ENCODE measurements at places on chromosomes 6 and 20. TPM values are rescaled to one million over a fixed set of nuclear protein-coding genes. Genes with fewer than 3 reads are reported as not detected.

DNA sequence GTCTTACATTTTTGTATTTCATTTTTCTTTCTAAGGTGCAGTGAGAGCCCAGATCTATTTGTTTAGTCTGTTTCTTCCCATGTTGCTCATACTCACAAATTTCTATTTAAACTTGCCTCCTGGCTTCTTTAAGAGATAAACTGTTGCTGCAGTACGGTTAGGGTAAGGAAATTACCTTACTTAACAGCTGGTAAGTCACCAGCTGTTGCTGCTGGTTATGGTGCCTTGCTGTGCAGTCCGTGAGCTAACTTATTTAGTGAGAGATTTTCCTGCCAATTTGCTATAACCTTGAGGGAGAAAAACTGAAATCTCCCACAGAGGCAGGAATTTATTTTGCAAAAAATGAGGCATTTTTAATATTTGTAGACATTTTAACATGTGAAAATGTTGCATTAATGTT, 261.0 kb downstream of the UST start:
- DNase-seq: no peak

DNA sequence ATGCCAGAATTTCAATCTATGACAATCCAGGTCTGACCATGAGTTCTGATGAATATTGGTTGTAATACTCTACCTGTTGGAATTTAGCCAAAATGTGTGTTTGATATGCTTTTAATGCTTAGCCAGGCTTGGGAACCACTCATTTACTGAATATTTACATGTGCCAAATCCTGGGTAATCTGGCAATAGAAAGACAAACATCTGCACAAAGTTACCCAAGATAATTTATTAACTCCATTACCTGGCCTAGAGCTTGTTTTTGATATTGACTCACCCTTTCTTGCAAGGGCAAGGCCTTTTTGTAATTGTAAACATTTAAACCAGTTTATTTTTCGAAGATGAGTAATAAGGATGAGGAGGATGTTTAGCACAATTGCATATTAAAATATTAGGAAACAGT, 13.5 kb upstream of the CD2AP start:
- DNase-seq: no peak

GRCh38 chr6:3888153-3888957, 39.2 kb downstream of the FAM50B start:
- peak; percentile 41 for DNase-seq

GRCh38 chr20:64001607-64002011, 20.7 kb downstream of the PRPF6 start:
- DNase-seq: no peak

- DNase-seq: no peak
Measured at GRCh38 chr6:5582762-5583161, 321.4 kb downstream of the FARS2 start.

GRCh38 chr6:100426241-100426640, 38.5 kb downstream of the SIM1 start:
- DNase-seq: no peak

DNA sequence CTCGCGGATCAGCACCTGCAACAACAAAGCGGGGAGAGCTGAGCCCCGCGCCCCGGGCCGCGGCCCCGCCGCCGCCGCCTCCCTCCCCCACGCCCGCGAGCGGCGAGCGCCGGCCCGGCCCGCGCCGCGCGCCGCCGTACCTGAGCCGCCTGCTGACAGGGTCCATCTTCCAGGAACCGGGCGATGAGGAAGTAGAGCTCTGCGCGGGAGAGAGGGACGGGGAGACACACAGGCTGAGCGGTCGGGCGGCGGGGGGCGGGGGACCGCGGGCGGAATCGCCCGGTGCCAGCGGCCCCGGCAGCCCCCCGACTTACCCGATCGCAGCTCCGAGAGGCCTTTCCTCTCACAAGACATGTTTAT, 359 bp downstream of the PHIP start:
- no peak for DNase-seq

- DNase-seq: peak; percentile 89
Measured at GRCh38 chr6:158559895-158560835, at the start of gene TMEM181. Gene TMEM181, plus strand, starts transcription at chr6:158560091. Its CDS starts 134 bp downstream, at chr6:158560225.

GRCh38 chr6:26553635-26554446, 15.7 kb downstream of the HMGN4 start:
- DNase-seq: peak; percentile 77

DNA sequence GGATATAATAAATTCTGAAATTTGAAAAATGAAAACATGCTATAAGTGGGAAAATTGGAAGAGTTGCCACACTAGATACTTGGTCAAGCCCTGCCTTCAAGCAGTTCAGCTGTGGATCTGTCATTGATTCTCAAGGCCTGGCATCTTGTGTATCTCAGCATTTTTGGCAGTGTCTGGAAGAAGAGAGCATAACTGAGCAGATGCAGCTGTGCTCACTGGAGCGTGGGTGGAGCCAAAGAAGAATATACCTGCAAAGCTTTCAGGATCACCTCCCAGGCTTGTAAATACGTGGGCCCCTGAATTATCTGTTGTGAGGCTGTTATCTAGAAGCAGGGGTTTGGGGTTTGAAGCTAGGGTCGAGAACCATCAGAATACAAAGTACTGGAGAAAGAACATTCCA, 31.3 kb upstream of the CHD6 start:
- DNase-seq: no peak

DNA sequence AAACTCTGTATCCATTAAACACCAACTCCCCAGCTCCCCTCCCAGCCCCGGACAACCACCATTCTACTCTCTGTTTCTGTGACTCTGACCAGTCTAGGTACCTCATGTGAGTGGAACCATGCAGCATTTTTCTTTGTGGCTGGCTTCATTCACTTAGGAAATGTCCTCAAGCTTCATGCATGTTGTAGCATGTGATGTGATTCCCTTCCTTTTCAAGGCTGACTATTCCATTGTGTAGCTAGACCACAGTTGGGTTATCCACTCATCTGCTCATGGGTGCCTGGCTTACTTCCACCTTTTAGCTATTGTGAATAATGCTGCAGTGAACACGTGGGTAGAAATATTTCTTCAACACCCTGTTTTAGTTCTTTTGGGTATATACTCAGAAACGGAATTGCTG, 8.8 kb upstream of the BPHL start:
- DNase-seq: no peak

DNA sequence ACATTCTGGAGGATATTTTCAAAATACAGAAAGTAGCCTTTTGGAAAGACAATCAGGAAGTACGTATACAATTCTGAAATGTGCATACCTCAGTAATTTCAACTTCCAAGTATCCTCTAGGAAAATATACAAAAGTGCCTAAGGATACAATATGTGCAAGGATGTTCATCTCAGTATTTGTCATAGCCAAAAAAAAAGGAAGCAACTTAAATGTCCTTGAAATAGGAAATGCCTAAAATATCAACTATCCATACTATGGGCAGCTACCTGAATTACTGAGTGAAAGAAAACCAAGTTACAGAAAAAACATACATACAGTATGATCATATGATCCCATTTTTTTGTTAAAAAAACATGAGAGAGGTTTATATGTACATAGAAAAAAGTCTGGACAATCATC, 1.5 kb downstream of the PPIL1 start:
- no peak for DNase-seq

GRCh38 chr20:58340151-58340550, 30.6 kb downstream of the RAB22A start:
- no peak for DNase-seq

Gene RSPO3
- total RNA-seq: 0.27 TPM

Gene OGFR
- 19.2 TPM for total RNA-seq

Gene FAM217A
- total RNA-seq: not detected

Gene LST1
- 6.5 TPM for total RNA-seq
